Activated CD4-positive, alpha-beta memory T cell treated with anti-CD3 and anti-CD28 coated beads, Interleukin-2, amount 10 ng/mL, durations not matched to agents 7 days and 5 days (primary cell): ENCODE measurements at places on chromosomes 12 and 14.
A peak's percentile ranks its signal among the peaks of the same experiment; 100 is the strongest.

GRCh38 chr12:96219700-96220206 is 25.6 kb downstream of the ELK3 start:
- DNase-seq, result no peak

GRCh38 chr12:18332173-18332572 is 70.9 kb downstream of the PIK3C2G start:
- no peak for DNase-seq

DNA sequence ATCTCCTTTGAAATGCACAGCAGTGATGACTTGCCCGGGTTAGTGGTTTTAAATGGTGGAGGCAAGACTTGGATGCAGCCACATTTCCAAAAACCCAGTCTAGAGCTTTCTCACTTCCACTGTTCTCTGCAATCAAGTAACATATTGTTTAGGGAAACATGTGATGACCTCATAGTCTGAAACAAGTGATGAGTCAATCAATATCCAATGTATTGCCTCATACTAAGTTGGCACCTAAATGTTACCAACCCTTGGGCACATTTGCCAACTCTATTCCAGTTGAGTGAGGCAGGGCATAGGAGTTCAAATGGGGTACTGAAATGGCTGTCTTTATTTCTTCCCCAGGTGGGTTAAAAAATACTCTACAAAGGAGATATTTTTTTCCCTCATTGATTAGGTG is 1105.4 kb downstream of the VRK1 start:
- DNase-seq, result no peak

DNA sequence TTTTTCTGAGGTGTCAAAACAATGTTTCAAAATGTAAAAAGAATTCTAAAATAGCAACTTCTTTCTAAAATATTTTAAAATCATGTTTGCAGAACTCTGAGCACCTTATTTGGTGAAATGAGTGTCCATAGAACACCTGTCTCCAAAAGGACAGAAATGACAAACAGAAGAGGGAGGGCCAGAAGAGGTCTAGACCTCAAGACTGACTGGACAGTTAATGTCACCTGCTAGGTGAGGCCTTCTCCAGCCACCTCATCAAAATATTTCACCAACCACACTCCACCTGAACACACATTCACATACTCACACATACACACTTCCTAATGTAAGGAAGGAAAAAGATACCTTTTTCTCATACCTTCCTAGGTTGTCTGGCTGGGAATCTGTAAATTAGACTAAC is 147.8 kb upstream of the PLEKHA5 start:
- no peak for DNase-seq

DNA sequence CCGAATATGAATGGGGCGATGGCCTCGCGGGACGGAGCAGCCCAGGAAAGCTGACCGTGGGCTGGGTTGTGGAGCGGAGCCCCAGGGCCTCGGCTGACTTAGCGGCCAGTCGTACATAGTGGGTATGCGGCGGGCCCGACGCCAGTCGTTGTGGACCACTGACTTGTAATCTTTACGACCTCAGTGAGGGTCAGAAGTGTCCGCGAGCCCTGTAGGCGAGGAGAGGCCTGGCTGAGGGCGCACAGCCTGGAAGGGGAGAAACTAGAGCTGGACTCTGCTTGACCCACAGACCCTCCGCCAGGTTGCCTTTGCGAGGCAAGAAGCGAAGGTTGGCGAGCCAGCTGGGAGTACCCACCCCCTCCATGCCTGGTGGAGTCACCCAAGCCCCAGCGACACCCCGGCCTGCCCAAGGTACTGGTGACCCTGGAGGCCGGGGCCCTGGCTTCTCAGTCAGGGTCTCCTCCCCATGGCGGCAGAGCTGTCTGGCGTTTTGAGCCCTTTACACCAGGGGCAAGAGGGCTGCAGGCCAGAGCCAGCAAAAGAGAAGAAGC is 15.6 kb upstream of the DYNC1H1 start:
- peak; percentile 23 for DNase-seq

GRCh38 chr12:42283739-42284138 is 42.2 kb downstream of the ZCRB1 start:
- no peak for DNase-seq

DNA sequence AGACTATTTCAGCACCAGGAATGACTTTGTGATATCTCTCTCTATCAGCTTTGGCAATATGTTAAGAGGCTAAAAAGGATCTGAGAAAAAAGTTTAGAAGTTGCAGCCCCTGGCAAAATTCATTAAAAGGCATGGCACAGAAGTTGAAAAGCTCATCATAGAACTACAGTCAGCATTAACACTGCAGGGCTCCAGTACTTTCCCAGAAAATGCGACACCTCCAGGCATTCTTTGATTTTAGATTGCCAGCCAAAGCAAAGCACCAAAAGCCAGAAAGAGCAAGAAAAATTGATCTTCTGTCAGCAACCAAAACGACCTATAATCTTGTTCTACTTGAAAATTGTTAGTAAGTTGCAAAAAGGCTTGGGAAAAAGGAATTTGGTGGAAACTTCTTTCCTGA is 713.5 kb downstream of the FSCB start:
- no peak for DNase-seq

DNA sequence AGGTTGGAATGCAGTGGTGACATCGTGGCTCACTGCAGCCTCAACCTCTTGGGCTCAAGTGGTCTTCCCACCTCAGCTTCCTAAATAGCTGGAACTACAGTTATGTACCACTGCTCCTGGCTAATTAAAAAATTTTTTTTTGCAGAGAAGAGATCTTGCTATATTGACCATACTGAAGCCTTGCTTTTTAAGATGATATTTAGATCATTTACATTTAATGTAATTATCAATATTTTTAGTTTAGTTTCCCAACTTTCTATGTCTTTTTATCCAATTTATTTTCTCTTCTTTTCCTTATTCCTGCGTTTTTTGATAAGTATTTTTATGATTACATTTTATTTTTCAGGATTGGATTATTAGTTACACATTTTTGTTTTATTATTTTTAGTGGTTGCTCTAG is 340.1 kb downstream of the APAF1 start:
- DNase-seq, result no peak

GRCh38 chr12:570435-570920 is 92.8 kb downstream of the NINJ2 start:
- DNase-seq, result no peak

DNA sequence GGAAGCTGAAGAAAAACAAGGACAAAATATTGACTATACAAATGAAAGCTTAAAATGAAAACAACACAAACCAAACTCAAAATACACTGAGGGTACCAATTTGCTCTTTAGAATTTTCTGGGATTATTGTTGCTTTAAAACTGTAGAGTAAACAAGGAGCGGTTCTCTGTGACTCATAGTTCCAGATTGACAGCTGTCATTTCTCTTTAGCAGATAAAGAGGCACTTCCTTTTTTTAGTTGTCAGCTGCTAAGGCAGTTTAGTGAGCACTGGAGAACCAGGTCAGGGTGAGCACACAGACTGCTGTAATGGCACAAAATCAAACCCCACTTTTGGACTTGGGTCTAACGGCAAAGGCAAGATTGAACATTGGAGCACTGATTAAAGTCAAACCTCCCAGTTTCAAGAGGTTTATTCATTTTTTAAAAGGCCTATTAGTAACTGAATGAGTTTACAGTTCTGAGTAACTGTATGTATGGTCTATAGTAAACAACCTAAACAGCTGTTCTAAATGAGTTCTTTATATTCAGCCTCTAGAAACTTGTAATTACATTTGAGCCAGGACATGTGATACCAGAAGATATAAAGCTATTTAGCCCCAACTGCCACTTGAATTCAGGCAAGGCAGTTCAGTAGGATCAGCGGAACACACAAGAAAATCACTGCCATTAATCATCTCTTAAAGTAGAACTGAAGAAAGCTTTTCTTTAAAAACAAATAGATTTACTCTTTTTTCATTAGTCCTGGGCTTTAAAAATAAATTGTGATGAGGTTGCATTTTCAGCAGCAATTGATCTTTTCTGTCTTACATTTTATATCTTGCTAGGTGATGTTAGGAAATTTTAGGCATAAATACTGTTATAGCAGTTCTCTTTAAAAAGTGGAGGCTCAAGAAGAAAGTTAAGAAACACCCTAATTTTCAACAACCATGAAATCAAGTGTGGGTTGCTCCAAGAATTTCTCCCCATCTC is 71.7 kb upstream of the PRICKLE1 start:
- DNase-seq, result no peak

GRCh38 chr14:35114036-35114435 is 7.8 kb downstream of the PPP2R3C start:
- no peak for DNase-seq

DNA sequence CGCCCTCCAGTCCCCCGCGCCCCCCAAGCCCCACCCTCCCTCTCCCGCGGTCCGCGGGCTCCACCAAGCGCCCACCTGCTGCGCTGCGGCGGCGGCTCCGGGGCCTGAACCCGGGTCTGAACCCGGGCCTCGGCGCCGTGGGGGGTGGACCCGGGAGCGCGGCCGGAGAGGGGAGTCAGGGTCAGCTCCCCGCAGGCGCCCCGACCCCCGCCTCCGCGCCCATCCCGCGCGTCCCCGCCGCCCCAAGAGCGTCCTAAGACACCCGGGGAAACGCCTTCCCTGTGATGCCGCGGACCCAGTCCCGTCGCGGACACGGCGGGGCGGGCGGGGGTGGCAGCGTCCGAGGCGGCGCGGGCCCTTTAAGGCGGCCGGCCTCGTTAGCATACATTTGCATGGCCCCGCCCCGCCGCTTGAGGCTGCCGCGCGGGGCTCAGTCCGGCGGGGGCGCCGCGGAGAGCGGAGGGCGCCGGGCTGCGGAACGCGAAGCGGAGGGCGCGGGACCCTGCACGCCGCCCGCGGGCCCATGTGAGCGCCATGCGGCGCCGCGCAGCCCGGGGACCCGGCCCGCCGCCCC is at the start of gene MMP17:
Gene MMP17 (plus strand): TSS at position 433 of the 574 bp plus-strand sequence. CDS start 102 bp downstream, at position 535.
- no peak for DNase-seq

- DNase-seq, result no peak
These were observed 46.1 kb downstream of the DIO2 start for GRCh38 chr14:80164991-80165721.

GRCh38 chr12:101855976-101856375 is 21.4 kb upstream of the DRAM1 start:
- DNase-seq, result no peak

GRCh38 chr14:78383060-78383459 is 212.9 kb downstream of the NRXN3 start:
- DNase-seq, result no peak

- DNase-seq, result no peak
These were observed 74.3 kb downstream of the SLC25A21 start for GRCh38 chr14:37098132-37098531.

DNA sequence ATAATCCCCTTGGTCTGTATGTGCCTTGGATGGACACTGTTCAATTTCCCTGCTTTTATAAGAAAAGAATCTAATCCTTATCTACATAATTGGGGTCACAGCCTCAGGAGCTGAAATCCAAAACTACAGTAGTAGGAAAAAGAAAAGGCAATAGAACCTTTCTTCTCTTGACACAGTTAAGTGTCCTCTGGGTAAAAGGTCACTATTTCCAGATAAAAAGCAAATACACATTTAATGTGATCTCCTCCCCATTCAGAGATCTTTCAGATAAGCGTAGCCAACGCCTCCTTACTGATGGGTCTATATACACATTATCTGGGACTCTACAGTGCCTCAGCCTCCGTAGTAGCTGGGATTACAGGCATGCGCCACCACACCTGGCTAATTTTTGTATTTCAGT is 73.4 kb downstream of the CLIP1 start:
- no peak for DNase-seq

- DNase-seq, result no peak
These were observed 59.3 kb upstream of the KCNA5 start for GRCh38 chr12:4984344-4984743.

GRCh38 chr12:115973968-115974724 is 303.3 kb downstream of the MED13L start:
- DNase-seq, result no peak

DNA sequence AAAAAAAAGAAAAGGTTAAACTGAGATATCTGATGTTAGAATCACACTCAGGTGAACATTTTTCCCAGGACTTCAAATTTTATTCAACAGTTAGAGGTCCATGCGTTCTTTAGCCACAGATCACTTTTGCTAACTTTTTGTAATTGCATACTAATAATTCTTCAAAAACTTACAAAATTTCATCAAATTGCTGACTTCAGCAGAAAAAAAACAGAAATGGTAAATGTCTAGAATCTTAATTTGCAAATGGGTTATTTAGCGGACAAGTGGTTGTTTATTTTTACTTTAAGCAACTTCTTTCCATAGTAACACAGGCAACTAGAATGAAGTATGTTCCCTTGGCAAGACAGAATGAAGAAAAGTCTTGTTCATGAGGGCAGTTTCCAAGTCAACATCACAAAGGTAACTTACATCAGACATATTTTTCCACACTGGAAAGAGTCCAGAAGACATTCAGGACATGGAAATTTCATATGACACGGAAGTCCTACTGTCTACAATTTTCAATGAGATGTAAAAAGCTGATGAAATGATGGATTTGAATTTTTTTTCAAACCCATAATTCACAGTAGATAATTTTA is 62.5 kb upstream of the SOX5 start:
- no peak for DNase-seq

- no peak for DNase-seq
These were observed 101.5 kb downstream of the ELK3 start for GRCh38 chr12:96295532-96296160.

- DNase-seq, result no peak
These were observed 145.8 kb upstream of the SOX5 start for GRCh38 chr12:24095245-24095644.

- no peak for DNase-seq
These were observed 64.4 kb downstream of the C12orf42 start for GRCh38 chr12:103431387-103431786.

- DNase-seq, result no peak
These were observed 258.1 kb downstream of the IPO8 start for GRCh38 chr12:30437616-30438015.

DNA sequence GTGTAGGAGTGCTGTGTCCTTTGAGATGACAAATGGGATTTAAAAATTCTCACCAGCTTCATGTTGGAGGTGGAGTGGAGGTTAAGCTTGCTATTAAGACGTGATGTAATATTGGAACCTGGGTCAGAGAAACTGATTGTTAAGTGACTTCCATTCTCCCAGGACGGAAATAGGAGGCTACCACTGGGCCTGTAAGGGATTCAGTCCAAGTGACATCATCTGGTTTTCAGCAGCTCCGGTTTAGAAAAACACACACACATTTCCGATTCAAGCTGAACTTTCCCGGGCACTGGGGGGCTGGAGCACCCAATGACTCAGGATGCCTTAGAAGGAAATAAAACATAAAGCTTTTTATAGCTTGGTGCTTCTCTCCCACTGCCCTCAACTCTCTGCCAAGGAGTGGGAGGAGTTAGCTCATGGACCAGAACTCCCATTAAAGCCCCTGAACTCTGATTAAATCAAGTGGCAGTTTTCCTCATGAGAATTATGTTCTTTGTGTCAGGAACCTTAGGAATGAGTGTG is 12.4 kb downstream of the CALM1 start:
- no peak for DNase-seq

GRCh38 chr12:3529281-3529680 is 38.3 kb downstream of the PRMT8 start:
- DNase-seq, result no peak
